ENCODE measurements at places on chromosomes 7 and 10.

DNA sequence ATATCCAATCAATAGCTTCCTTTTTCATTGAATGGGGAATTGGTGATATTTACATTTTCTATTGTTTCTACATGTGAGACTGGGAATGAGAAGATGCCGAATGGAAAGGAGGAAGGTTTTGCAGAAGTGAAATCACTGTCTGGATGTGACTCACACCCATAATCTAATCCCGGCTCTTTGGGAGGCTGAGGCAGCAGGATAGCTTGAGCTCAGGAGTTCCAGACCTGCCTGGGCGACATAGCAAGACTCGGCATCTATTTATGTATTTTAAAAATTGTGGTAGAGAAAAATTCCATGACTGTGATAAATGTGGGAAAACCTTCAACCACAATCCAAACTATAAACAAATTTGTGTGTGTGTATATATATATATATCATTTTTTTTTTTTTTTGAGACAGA, 10.9 kb upstream of the FIS1 start:
- H3K27ac ChIP-seq = no peak overlapping the region
- no peak for DNase-seq
- no peak overlapping the region for H3K4me3 ChIP-seq

GRCh38 chr7:96739609-96740008, 30.0 kb upstream of the SEM1 start:
- no peak overlapping the region for H3K27ac ChIP-seq
- DNase-seq = no peak

GRCh38 chr7:90594751-90595317, 1.3 kb upstream of the CDK14 start:
- peak overlapping the region; percentile 67 for H3K4me3 ChIP-seq
- peak overlapping the region; percentile 95 for H3K27ac ChIP-seq
- no peaks in the 10 kb centered on the region for H3K27me3 ChIP-seq
- H3K36me3 ChIP-seq = no peaks in the 10 kb centered on the region

GRCh38 chr10:133459454-133460207, 5.9 kb downstream of the SCART1 start:
- H3K4me1 ChIP-seq = no peaks in the 10 kb centered on the region
- no peak overlapping the region for H3K27ac ChIP-seq
- H3K36me3 ChIP-seq = no peaks in the 10 kb centered on the region
- H3K27me3 ChIP-seq = no peaks in the 10 kb centered on the region
- peak; percentile 48 for DNase-seq

- no peak for DNase-seq
- H3K27me3 ChIP-seq = no peaks in the 10 kb centered on the region
- peak overlapping the region; percentile 87 for H3K4me3 ChIP-seq
- no peaks in the 10 kb centered on the region for H3K4me1 ChIP-seq
- H3K36me3 ChIP-seq = no peaks in the 10 kb centered on the region
Observed at GRCh38 chr7:158856883-158857668, 718 bp downstream of the DYNC2I1 start.

DNA sequence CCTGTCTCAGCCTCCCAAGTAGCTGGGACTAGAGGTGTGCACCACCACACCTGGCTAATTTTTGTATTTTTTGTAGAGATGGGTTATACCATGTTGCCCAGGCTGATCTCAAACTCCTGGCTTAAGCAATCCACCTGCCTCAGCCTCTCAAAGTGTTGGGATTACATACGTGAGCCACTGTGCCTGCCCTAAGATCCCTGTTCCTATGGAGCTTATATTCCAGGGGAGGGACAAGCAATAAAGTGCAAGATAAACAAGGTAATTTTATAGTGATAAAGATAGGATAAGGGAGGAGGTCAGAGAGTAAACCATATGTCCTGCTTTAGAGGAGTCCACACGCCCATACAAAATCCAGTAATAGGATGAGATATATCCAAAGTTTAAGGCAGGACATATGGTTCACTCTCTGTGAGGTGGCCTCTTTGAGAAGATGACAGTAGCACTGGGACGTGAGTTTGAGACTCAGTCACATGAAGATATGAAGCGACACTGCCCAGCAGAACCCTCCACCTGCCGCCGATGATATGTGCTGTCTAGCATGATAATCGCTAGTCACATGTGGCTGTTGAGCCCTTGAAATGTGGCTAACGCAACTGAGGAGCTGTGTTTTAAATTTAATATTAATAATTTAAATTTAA, 113.5 kb upstream of the PDCD4 start:
- no peaks in the 10 kb centered on the region for H3K4me1 ChIP-seq
- no peaks in the 10 kb centered on the region for H3K36me3 ChIP-seq
- DNase-seq = no peak
- H3K27me3 ChIP-seq = peaks cover 2% of the 10 kb centered on the region
- no peak overlapping the region for H3K4me3 ChIP-seq

GRCh38 chr7:20447021-20447650, 116.4 kb downstream of the ITGB8 start:
- H3K27me3 ChIP-seq = no peaks in the 10 kb centered on the region
- no peaks in the 10 kb centered on the region for H3K4me1 ChIP-seq
- no peak overlapping the region for H3K4me3 ChIP-seq
- H3K36me3 ChIP-seq = no peaks in the 10 kb centered on the region
- no peak overlapping the region for H3K27ac ChIP-seq

DNA sequence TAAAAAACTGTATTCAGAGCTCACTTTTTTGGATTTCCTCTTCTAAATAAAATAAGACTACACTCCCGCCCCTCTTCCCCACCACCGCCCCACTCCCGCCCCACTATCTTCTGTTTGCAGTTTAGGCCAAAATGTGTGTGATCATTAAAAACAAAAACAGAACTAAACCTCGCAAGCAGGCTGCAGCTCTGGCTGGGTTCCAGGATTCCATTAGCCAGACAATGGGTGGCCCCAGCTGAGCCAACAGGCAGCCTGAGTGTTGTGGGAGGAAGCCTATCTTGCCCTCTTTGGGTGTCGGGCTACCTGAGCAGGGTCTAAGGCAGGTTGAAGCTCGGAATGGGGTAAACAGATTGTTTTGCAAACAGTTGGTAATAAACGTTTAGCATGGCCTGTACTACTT, 41.7 kb downstream of the ARL4A start:
- H3K27ac ChIP-seq = no peak overlapping the region
- no peaks in the 10 kb centered on the region for H3K36me3 ChIP-seq
- no peaks in the 10 kb centered on the region for H3K27me3 ChIP-seq
- no peak overlapping the region for H3K4me3 ChIP-seq

GRCh38 chr7:138981332-138982203, at the start of gene KIAA1549:
TSS of gene KIAA1549 (minus strand) at chr7:138981389. CDS start at chr7:138981269, 120 bp downstream.
- no peaks in the 10 kb centered on the region for H3K4me1 ChIP-seq
- no peak within 1 kb of the TSS for H3K27ac ChIP-seq
- no peak for DNase-seq

DNA sequence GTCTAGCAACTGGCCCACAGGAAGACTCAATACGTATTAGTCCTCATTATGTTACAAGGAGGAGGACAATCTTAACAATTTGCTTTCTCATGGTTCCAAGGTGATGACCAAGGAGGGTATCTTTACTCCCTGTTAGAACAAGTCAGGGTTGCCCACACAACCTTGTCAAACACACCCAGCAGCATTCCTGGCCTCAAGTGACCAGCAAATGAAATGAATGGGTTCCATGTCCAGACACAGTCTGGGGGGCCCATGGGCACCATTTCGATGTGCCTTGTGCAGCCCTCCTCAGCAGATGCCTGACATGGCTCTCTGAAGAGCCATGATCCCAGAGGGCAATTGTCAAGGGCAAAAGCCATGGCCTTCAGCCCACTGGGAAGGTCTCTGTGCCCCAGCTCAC, 40.8 kb downstream of the ANXA8 start:
- H3K4me1 ChIP-seq = no peaks in the 10 kb centered on the region
- H3K27me3 ChIP-seq = no peaks in the 10 kb centered on the region
- no peaks in the 10 kb centered on the region for H3K36me3 ChIP-seq
- H3K4me3 ChIP-seq = no peak overlapping the region
- DNase-seq = no peak

DNA sequence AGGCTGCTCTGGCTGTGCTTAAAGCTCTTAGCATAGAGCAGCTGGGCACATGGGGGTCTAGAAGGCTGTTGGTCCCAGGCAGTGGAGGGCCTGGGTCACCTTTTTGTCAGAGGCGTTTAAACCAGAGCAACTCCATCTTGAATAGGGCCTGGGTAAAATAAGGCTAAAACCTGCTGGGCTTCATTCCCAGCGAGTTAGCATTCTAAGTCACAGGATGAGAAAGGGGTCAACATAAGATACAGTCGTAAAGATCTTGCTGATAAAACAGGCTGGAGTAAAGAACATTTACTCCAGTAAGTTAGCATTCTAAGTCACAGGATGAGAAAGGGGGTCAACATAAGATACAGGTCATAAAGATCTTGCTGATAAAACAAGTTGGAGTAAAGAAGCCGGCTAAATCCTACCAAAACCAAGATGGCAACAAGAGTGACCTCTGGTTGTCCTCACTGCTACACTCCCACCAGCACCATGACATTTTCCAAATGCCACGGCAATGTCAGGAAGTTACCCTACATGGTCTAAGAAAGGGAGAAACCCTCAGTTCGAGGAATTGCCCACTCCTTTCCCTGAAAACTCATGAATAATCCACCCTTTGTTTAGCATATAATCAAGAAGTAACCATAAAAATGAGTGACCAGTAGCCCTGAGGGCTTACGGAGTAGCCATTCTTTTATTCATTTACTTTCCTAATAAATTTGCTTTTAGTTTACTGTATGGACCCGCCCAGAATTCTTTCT, 96.8 kb upstream of the PCBD1 start:
- no peak overlapping the region for H3K27ac ChIP-seq
- no peaks in the 10 kb centered on the region for H3K27me3 ChIP-seq
- H3K4me1 ChIP-seq = no peaks in the 10 kb centered on the region
- H3K36me3 ChIP-seq = no peaks in the 10 kb centered on the region
- no peak overlapping the region for H3K4me3 ChIP-seq
- DNase-seq = no peak

DNA sequence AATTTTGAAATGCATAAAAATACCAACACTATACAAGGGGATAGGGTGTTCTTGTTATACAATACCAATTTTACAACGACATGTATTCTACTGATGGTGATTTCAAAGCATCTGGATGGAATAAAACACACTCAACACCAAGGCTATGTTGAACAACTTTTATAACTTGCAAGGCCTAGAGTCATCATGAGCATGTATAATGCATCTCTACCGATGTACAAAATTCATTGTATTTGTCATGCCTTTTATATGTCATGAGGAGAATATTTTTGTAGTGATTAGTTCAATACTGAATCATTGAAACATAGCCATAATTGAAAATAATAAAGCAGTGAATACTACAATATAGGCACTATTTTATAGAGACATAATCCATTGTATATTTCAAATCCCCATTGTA, 160.2 kb downstream of the ETV1 start:
- no peak overlapping the region for H3K27ac ChIP-seq
- DNase-seq = no peak
- no peaks in the 10 kb centered on the region for H3K27me3 ChIP-seq
- H3K36me3 ChIP-seq = no peaks in the 10 kb centered on the region
- H3K4me3 ChIP-seq = no peak overlapping the region
- H3K4me1 ChIP-seq = no peaks in the 10 kb centered on the region

- no peak overlapping the region for H3K4me3 ChIP-seq
- DNase-seq = no peak
Observed at GRCh38 chr7:121138262-121138933, 149.9 kb downstream of the CPED1 start.

- H3K36me3 ChIP-seq = no peaks in the 10 kb centered on the region
- no peak overlapping the region for H3K4me3 ChIP-seq
- peak; percentile 23 for DNase-seq
- H3K27me3 ChIP-seq = peaks cover 5% of the 10 kb centered on the region
- no peaks in the 10 kb centered on the region for H3K4me1 ChIP-seq
Observed at GRCh38 chr7:44936322-44936721, 42.5 kb downstream of the MYO1G start.

- H3K27ac ChIP-seq = no peak overlapping the region
- no peaks in the 10 kb centered on the region for H3K36me3 ChIP-seq
- no peak overlapping the region for H3K4me3 ChIP-seq
- no peaks in the 10 kb centered on the region for H3K4me1 ChIP-seq
Observed at GRCh38 chr7:54846273-54846672, 87.3 kb upstream of the SEC61G start.

DNA sequence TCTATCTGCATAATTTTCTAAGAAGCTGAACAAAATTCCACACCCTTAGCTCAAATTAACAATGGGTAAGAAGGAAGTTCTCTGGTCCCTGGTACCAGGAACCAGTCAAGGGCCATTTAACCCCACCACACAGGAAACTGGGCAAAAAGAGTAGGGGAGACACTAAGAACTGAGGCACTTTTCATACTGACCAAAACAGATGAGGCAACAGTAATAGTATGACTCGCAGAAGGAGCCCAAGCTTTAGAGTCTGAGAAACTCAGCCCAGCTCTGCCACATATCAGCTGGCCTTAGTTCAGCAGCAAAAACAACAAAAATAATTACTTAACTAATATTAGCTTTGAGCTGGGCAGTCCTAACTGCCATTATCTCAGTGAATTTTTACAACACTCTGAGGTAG, 221.2 kb downstream of the FAM107B start:
- no peak overlapping the region for H3K4me3 ChIP-seq
- H3K27me3 ChIP-seq = no peaks in the 10 kb centered on the region
- peak overlapping the region; percentile 27 for H3K27ac ChIP-seq
- no peaks in the 10 kb centered on the region for H3K36me3 ChIP-seq
- H3K4me1 ChIP-seq = peaks cover 17% of the 10 kb centered on the region

- H3K27ac ChIP-seq = no peak overlapping the region
- DNase-seq = no peak
- no peaks in the 10 kb centered on the region for H3K27me3 ChIP-seq
- no peaks in the 10 kb centered on the region for H3K36me3 ChIP-seq
Observed at GRCh38 chr10:18155321-18155720, 15.1 kb downstream of the CACNB2 start.

DNA sequence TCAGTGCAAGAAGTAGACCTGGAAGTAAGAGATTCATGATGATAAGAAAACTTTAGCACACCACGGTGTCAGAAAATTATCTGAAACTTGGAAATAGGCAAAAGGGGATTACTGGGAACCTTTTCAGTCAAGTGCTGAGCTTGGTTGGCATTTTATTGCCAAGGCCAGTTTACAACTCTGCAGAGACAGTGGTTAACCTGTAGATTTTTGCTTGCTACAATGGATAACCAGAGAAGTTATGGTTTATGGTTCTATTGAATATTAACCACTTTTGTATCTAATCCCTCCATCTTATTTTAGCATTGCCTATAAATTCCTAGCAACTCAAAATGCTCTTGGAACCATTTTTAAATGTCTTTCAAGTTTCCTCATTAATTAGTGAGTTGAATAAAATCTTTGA, 13.3 kb upstream of the GRM8 start:
- no peaks in the 10 kb centered on the region for H3K27me3 ChIP-seq
- no peak for DNase-seq
- H3K4me1 ChIP-seq = no peaks in the 10 kb centered on the region
- H3K27ac ChIP-seq = no peak overlapping the region
- H3K4me3 ChIP-seq = no peak overlapping the region
- H3K36me3 ChIP-seq = no peaks in the 10 kb centered on the region

GRCh38 chr10:132129431-132129830, 57.3 kb upstream of the DPYSL4 start:
- H3K36me3 ChIP-seq = no peaks in the 10 kb centered on the region
- no peaks in the 10 kb centered on the region for H3K4me1 ChIP-seq
- H3K4me3 ChIP-seq = no peak overlapping the region

GRCh38 chr10:67772894-67773511, 65.0 kb downstream of the DNAJC12 start:
- H3K4me1 ChIP-seq = no peaks in the 10 kb centered on the region
- H3K36me3 ChIP-seq = no peaks in the 10 kb centered on the region
- DNase-seq = no peak
- H3K4me3 ChIP-seq = no peak overlapping the region
